Fibroblast of skin of back (primary cell): ENCODE measurements at places on chromosomes 5 and 9.

- no peak for DNase-seq
These were observed 552.8 kb downstream of the SEMA5A start for GRCh38 chr5:8993031-8993430.

DNA sequence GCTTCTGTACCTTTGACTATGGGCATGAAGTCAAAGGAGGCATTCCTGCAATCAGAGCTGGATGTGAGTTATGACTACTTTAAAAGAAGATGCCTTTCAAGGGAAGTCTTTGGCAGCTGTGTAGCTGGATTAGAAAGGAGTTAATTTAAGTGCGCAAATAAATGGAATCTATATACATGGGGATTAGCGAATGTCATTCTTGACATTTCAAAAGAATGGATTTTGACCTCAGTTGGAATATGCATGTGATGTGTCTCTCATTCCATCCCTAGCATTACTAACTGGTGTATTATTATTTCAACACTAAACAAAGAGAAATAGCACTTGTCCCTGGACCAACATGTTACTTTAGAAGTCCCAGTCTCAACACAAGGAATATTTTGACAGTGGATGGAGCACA, 359.6 kb upstream of the SLC24A2 start:
- DNase-seq = no peak

DNA sequence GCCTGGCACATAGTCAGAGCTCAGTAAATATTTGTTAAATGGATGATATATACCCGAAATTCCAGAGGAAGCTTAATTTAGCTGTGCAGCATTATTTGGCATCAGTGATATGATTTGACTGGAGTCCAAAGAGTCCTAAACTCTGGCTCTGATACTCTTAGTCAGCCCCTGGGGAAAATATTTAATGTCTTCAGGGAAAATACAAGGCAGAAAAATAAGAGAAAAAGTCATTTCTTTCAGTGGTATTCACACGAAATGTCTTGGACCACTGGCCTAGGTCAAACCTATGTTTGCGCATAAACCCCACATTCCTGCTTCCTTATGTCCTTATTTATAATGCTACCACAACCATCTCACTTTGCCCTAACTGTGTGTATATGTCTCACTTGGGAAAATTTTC, 23.8 kb downstream of the GLRA1 start:
- DNase-seq = peak; percentile 80

DNA sequence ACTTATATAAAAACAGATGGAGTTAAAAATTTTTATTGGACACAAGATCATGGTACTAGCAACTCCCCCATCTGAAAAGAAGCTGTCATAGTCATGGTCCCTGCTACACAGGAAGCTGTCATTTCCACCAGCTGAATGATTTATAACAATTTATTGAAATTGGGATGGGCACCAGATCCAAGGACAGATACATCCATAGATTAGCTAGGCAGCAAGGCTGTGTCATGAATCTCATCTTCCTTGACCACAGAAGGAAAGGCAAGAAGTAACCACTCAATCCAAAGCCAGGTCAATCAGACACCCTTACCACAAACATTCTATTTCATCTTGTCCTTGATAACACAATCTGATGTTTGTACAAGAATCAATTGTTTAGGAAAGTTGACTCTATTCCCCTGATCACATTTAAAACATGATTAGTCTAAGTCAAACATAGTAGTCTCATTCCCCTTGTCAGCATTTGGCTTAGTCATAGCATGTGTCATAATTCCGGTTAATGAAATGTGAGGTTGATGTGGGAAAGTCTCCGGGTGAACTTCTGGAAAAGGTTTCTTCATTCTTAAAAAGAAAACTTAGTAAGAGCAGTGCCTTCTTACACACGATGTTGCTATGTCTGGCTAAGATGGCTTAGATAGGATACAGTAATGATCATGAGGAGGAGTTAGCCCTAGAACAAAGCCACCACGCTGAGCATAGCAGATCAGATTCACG, 462.6 kb upstream of the PAPPA start:
- peak; percentile 100 for DNase-seq

DNA sequence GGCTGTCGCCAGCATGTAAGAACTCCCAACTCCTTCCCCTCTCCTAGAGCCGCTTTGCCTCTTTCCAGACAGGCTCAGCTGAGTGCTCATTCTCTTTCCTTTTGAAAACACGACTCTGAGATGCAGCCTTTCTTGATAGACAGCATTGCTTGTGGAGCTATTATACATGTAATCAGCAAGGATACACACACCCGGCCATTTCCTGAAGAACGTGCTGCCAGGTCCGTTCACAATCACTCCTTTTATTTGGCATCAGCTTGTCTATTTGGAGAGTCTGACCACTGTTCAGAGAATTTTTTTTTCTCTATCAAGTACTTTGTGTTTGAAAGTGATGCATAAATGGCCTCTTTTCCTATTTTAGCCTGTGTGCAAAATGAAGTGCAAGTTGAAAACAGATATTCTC, 328.7 kb downstream of the MARCHF11 start:
- no peak for DNase-seq

GRCh38 chr9:136952321-136952850, 313 bp downstream of the LCN12 start:
- DNase-seq = no peak

DNA sequence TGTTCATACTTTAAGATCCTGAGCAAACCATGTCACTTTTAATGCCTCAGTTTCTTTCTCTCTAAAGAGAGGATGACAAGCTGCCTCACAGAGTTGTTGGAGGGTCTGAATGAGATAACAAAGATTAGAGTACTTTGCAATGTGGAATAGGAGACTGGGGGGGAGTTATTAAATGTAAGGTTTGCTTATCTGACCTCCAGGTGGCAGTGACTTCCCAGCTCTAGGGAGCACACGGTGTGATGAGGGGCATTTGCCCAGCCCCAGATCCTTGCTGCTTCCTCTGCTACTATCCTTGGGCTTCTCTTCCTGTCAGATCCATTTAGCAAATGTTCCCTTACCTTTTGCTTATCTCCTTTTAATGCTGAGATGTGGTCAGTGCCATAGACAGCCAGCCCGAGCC, 30.7 kb downstream of the ENHO start:
- no peak for DNase-seq

GRCh38 chr5:141691867-141692532, 10.0 kb upstream of the ARAP3 start:
- DNase-seq = peak; percentile 70

- DNase-seq = no peak
These were observed 84.4 kb upstream of the HSPA9 start for GRCh38 chr5:138659561-138659960.

GRCh38 chr5:88269222-88269771, 652 bp upstream of the TMEM161B start:
- peak; percentile 6 for DNase-seq

- DNase-seq = no peak
These were observed 199.9 kb downstream of the CWC27 start for GRCh38 chr5:64968591-64969110.

DNA sequence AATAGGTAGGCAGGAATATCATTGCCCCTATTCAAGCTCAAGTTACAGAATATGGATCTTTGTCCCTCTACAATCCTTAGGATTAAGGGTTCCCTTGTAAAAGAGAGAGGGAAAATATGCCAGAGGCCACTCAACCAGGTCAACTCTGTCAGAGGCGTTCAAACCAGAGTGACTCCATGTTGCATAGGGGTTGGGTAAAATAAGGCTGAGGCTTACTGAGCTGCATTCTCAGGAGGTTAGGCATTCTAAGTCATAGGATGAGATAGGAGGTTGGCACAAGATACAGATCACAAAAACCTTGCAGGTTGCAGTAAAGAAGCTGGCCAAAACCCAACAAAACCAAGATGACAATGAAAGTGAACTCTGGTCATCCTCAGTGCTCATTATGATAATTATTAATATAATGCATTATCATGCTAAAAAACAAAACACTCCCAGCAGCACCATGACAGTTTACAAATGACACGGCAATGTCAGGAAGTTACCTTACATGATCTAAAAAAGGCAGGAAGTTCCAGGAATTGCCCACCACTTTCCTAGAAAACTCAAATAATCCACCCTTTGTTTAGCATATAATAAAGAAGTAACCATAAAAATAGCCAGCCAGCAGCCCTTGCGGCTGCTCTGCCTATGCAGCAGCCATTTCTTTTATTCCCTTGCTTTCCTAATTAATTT, 64.8 kb downstream of the ERP44 start:
- DNase-seq = no peak

DNA sequence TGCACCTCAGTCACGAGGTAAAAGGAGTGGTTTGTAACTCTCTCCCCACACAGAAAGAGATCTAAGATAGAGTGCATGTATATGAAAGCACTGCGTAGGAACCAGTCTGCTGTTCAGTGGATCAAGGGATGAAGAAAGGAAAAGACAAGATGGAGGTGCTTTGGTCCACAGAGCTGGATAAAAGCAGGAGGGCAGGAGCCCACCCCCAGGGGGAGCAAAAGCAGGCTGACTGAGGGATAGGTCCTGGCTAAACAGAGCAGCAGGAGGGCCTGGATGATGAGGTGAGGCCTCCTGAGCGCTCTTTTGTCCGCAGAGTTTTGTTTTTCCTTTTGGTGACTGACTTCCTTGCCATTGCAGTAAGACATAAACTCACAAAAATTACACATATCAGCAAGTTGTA, 293.5 kb upstream of the C9orf72 start:
- no peak for DNase-seq

GRCh38 chr5:138109463-138110265, 25.8 kb downstream of the WNT8A start:
- peak; percentile 47 for DNase-seq

GRCh38 chr9:30622561-30622960, 1761.9 kb upstream of the ACO1 start:
- no peak for DNase-seq

DNA sequence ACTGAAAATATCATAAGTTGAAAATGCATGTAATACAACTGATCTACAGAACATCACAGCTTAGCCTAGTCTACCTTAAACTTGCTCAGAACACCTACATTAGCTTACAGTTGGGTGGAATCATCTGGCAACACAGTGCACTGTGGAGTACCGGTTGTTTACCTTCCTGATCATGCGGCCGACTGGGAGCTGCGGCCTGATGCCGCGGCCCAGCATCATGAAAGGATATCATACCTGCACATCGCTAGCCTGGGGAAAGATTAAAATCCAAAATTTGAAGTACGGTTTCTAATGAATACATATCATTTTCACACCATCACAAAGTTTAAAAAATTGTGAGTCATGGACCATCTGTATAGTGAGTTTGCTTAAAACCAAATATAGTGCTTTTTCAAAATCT, 1.8 kb downstream of the HACD4 start:
- no peak for DNase-seq

DNA sequence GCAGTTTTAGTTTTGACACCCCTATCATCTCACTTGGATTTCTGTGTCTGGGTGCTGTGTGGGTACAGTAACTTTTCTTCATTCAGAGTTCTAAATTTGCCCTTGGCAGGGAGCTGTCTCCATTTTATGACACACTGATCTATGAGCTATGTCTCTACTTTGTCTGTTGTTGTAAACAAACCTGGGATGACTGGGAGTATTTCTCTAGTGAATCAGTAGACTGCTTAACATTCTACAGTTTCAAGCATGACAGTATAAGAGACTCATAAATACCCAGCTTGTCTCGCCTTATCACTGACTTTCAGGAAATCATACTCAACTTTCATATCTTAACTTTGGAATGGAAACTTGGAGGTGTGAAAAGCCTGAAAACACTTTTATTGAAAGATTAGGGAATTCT, 212.1 kb upstream of the NUDT12 start:
- peak; percentile 3 for DNase-seq

GRCh38 chr5:133824661-133825254, 143.7 kb downstream of the C5orf15 start:
- no peak for DNase-seq

DNA sequence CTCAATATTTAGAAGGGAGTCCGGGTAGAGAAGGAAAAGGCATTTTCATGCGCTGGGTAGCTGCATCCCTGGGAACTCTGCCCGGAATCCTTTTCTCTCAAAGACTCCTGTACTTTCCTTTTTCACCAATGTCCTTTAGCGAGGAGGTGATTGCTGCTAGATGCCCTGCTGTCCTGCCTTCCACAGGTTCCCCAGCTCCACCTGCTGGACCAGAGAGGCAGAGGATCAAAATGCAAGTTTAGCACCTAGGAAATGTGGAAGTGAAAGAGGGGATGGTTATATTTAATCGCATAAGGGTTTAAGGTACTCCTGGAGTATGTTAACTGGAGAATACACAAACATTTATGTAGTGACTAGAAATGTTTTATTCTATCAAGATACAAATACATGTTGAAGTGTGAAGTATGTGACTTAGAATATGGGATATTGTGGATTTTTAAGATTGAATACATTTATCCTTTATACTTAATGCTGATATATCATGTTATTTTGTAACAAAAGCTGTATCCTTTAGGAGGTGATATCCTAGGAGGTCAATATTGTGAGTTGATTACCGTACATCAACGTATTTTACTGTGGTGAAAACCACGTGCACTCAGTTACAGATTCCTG, 145.7 kb downstream of the ARHGAP26 start:
- no peak for DNase-seq

- no peak for DNase-seq
These were observed 125.9 kb downstream of the GADD45G start for GRCh38 chr9:89730715-89731114.

DNA sequence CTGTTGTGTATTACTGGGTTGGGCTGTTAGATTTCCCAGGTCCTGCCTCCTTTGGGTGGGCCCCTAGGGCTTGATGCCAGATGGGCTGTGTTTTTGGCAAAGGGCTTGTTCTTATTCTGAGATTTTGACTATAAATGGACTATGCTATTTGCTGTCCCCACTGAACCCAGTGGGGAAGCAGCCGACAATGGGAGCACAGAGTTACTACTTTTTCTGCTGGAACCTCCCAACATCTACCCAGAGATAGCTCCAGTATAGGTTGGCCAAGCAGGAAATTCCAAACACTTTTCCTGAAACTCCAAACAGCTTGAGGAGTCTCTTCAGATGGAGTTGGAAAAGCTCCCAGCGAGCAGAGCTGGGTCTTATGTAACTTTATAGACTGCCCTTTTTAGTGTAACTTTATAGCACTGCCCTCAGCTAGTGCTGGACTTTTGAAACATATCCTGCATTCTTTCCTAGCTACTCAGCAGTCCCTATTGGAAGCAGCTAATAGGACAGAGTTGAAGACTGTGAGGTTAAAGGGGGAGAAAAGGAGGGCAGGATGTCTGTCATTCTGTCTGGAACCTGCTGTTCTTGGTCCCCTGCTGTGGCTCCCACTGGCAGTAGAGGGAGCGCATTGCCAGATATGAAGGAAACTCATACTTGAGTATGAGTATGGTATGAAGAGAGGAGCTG, 21.0 kb downstream of the RUSC2 start:
- peak; percentile 100 for DNase-seq
